Bone marrow (tissue), 2 donors: ENCODE measurements at places on chromosomes 5 and 9.

GRCh38 chr5:171102877-171103610 is 206.0 kb upstream of the TLX3 start:
- DNase-seq = no peak

GRCh38 chr9:75775166-75775565 is 115.3 kb upstream of the PCSK5 start:
- no peak for DNase-seq

DNA sequence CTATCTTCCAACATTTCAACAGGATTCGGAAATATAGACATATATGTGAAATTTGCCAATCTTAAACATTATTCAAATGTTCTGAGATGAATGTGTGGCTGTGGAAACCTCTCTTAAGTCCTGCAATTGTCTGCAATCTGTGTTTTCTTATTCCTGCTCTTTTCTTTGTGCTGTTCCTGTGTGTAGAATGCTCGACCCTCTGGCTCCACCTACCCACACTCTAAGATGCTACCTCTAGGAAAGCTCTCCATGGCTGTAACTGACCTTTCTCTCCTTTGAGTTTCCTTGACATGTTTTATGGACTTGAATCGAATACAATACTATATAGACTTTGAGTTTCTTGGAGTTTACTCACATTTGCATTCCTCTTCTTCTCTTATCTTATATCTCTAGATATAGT is 120.6 kb upstream of the ASTN2 start:
- DNase-seq = no peak

- DNase-seq = no peak
Measured at GRCh38 chr5:68189171-68189570, 26.4 kb upstream of the PIK3R1 start.

- no peak for DNase-seq
Measured at GRCh38 chr9:113955076-113955752, 79.1 kb downstream of the ZNF618 start.

GRCh38 chr5:74179179-74179578 is 461.3 kb downstream of the ENC1 start:
- DNase-seq = no peak

GRCh38 chr5:113692466-113692865 is 179.0 kb downstream of the YTHDC2 start:
- DNase-seq = no peak

DNA sequence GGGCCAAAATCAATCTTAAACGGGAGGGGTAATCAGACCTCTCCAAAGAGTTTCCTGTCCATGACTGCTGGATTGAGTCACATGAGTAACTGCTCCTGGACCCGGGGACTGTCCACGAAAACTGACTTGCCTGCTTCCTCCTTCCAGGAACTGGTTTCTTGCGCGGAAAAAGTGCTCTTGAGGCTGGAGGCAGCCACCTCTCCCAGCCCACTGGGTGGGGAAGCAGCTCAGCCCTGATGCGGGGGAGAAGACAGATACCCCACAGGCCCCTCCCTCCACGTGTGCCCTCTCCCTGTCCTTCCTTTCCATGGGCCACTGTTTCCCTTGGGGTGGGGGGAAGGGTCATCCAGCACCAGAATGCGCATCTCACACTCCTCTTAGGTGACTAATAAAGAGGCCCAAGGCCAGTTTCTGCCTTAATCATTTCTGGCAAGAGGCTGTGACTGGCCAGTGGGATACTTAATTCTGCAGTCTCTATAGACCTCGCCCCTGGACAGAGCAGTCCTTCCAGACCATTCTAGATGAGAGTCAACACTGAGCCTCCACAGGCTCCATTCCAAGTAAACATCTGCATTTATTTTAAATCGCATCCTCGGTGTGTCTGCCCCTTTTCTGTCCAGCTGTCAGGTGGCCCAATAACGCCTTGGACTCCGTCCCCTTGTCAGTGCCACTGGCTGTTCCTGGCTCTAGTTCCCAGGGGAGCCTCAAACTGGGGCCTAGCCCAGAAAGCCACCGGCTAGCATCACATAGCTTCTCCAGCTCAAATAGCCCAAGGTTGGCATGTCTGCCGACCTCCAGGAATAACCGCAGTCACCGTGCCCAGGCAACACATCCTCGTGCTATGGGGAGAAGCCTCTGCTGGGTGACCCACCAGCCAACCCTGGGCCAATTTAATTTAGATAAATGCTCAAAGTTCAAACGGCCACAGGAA is 12.0 kb downstream of the REXO4 start:
- DNase-seq = no peak

DNA sequence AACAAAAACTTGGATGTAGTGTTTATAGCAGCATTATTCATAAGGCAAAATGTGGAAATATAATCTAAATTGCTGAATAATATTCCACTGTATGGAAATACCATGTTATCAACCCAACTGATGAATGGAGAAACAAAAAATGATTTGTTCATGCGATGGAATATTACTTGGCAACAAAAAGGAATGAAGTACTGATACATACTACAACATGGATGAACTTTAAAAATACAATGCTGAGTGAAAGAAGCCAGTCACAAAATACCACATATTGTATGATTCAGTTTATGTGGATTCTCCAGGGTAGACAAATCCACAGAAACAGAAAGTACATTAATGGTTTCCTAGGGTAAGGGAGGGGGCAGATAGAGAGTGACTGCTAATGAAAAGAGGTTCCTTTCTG is 83.7 kb upstream of the DNAH5 start:
- no peak for DNase-seq

GRCh38 chr9:10674586-10674985 is 61.8 kb upstream of the PTPRD start:
- DNase-seq = no peak

DNA sequence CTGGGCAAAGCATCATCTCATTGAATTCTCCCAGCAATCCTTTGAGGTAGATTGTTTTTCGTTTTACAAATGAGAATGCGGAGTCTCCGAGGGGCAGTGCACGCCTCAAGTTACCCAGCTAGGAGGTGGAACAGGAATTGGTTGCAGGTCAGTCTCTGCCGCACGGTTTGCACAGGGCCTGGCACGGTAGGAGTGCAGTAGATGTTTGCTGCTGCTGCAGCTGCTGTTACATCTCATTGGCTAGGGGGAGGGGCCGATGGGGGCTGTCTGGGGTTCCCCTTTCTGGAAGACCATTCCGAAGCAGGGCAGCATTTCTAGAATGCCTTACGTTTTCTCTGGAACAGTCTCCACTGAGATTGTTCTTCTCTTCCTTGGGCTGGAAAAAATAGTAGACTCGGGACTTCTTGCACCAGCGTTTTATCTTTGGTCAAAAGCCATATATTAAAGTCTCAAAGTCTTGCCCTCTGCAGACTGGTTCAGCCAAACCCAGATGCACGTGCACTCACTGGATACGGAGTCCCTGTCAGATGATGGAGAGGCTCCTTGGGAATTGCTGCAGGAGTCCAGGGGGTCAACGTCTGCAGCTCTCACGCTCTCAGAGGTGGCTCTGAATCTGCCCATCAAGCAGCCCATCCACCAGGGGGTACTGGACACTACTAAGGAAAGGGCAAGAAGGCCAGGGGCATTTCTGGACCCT is 1.2 kb downstream of the USP20 start:
- no peak for DNase-seq

DNA sequence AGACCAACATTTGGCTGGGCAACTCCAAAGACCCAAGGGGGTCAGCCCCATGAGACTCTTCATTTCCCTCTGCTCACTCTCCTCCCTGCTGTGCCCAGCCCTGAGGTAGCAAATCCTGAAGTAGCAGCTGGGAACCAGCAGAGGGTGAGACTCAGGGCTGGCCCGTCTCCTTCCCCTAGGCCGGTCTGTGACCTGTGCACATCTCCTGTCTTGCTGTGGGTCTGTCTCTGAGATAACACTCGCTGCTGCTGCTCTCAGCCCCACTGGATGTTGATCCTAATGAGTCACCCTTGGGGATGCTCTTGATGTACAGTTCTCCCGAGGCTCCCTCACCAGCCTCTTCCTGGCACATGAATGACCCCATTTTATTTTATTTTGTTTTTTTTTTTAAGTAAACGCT is 7.3 kb upstream of the OR2V1 start:
- DNase-seq = no peak

DNA sequence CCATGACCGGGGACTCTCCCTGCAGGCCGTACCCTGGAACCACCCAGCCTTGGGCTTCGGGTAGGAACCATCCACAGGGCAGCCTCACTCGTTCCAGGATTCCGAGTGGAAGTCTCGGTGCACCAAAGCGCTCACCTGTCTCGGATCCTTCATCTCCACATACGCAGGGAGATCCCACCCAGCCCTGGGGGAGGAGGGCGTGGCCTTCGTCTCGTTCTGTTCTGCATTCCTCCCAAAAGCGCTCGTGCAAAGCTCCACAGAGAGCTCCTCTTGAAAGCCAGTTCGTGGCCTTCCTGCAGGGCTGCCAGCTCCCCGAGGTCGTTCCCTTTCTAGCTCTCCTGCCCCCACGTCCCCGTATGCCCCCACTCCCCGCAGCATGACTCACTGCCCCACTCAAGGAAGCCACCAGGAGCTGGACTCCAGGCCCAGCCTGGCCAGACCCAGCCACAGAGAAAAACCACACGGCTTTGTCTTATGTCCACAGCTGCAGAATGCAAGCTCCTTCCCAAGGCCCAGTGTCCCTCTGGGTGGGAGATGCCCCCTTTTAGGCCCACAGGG is 65.0 kb upstream of the SARDH start:
- no peak for DNase-seq

DNA sequence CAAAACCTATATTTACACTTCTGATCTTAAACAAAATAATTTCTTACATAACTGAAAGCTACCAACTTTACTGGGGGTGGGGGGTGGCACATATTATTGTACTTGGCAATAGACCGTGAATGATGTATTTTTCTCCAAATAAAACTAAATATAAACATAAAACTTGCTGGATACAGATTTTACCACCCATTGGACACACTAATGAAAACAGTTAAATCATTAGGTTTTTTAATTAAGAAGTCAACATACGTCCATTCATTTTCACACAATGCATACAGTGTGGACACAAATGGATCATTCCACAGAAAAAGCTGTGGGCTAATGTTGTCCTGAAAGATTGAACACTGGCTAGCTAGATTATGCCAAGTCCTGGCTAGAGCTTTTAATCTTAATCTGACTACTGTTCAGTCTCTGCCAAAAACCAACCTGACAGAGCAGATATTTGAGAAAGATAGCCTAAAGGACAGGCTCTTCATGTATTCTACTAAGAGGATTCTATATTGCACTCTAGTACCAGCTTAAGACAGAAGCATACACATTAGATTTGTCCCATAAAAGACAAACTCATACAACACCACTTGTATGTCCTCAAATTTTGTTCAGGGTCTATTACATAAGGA is 118.1 kb downstream of the SIL1 start:
- DNase-seq = no peak

DNA sequence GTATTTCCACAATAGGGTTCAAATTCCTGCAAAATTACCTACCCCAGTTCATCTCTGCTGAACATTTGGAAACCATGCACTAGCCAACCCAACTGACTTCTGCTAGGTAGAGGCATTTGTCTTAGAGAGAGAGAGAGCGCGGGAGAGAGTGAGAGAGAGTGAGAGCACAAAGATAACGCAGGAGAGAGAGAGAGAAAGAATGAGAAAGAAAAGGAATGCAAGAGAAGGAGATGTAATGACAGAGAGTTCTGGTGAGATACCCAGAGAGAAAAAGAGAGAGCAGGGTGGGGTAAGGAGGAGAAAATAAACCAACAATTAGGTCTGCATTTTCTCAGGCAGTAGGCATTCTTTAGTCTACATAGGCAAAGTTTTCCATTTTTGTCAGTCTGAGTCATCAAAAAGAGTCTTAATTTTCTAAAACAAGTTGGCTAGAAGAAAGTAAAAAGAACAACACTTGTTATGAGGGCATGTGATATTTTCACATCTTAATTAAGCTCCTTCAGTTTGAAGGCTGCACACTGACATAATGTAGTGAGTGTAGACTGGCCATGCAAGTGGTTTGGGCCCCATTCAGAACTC is 98.2 kb downstream of the MAP1B start:
- DNase-seq = no peak

DNA sequence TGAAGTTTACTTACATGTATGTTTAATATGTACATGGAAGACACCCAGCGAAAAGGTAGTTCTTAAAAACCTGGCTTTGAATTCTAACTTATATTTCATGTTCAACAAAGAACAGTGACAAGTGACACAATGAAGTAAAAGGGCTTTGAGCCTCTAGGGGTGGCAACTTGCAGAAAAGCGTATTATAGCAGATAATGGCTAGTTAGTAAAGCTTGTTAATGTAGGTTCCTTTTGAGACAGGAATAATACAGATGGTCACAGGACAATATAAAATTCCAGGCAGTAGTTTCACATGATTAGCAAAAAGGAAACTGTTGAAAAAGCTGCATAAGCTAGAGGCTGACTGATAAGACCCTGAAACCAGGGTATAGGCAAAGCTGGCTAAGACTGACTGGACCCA is 132.4 kb upstream of the FTMT start:
- no peak for DNase-seq

GRCh38 chr5:56094579-56095361 is 100.0 kb upstream of the IL6ST start:
- no peak for DNase-seq

DNA sequence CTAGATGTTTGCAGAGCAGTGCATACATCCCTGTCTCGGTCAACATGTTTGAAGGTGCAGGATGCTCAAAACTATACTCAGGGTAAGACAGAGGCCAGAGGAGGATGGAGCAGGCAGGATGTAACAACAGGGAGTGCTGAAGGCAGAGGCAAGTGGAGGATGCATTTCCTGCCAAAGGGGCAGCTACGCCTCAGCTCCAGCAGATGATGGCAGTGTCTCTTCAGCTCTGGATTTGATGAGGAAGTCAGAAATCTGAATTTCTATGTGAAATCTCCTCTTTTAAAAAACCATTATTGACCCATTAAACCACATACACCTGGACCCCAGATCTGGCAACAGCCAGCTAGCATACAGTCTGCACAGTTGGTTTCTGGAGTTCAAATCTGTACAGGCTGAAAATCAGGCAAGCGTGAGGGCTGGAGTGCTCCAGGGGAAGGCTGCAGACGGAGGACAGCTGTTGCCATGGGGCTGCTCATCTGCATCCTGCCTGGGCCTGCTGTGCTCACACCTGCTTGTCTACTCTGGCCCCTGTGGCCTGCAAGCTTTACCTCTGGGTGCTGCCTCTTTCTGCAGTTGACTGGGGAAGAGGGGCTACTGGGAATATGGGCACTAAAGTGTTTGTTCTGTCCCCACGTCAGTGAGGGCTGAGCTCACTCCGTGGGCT is 152.9 kb upstream of the SLC28A3 start:
- no peak for DNase-seq

- no peak for DNase-seq
Measured at GRCh38 chr5:7425830-7426229, 29.9 kb downstream of the ADCY2 start.

DNA sequence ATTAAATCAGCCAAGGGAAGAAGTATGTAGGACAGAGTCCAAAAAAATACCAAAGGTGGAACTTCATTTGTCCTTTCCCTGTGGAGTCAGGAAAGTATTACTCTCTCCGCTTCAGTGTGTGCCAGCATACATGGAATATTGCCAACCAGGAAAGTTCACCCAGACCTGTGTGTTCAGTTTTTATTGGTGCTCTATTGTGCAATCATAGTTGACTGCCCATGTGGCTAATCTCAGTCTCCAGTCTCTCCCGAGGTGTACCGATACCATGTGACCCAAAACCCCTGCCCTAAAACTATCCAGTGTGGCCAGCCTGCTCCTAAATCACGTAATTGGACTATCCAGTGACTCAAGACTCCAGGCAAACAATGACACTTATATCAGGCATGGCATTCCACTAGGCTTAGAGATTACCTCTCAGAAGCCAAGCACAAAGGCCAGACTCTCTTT is 38.8 kb downstream of the NFX1 start:
- DNase-seq = no peak
